ENCODE measurements at places on chromosomes 16 and 17.

DNA sequence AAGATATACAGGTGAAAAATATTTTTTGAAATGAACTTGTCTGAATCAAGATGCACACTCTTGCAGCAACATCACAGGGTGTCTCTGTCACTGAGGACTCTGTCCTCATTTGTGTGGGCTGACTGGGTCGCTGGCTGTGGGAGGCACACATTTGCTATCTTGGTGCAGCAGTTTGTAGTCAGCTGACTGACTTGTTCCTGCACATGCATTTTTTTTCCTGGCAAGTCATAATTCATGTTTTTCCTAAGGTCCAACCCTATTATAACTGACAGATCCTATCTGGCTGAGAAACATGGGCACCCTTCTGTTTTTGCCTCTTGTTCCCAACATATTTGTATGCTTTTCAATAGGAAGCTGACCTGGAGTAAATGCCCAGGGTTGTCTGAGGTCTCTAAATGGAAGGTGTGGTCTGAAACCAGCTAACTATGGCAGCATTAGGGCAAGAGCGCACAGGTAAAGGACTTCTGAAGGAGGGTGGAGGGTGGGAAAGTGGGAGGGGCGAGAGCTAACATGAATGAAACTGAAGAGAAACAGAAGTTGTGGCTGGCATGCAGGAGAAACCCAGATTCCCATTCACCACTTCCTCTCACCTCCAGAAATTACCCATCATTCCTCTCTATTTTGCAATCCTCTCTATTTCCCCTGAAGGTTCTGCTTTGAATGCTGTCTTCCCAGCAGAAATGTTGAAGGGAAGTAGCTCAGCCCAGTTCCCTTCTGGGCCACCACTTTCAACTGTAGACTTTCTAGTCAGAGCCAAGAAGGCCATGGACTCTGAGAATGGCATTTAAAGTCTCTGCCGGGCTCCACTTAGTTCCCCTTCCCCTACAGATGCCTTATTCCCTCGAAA, 166.1 kb downstream of the PRKCA start:
- peak; percentile 40 for DNase-seq

- DNase-seq, result no peak
These were observed 5.7 kb downstream of the PRSS53 start for GRCh38 chr16:31083081-31083480.

DNA sequence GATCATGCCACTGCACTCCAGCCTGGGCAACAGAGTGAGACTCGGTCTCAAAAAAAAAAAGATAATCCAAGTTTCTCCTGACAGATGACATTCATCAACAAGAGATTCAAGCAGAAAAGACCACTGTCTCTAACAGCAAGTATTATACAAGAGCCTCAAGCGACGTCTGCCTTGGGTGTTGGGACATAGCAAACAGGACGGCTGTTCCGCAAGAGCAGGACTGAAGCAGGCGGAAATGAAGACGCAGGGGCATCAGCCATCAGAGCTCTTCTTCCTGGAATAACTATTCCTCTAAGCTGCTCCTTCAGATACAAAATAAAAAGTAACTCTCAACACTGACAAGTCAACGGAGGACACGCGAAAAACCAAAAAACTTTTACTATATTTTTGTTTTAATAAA, 54.0 kb downstream of the ANKRD11 start:
- no peak for DNase-seq

GRCh38 chr16:86073763-86074493, 175.0 kb downstream of the IRF8 start:
- DNase-seq, result no peak

DNA sequence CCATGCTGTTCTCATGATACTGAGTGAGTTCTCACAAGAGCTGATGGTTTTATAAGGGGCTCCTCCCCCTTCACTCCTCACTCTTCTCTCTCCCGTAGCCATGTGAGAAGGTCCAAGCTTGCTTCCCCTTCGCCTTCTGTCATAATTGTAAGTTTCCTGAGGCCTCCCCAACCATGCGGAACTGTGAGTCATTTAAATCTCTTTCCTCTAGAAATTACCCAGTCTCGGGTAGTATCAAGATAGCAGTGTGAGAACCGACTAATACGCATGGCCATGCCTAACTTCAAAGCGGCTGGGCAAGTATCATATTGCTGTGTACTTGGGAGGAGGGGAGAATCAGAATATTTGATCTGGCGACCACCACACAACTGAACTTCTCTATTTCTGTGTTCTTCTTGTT, 88.3 kb downstream of the PRKCB start:
- DNase-seq, result no peak

DNA sequence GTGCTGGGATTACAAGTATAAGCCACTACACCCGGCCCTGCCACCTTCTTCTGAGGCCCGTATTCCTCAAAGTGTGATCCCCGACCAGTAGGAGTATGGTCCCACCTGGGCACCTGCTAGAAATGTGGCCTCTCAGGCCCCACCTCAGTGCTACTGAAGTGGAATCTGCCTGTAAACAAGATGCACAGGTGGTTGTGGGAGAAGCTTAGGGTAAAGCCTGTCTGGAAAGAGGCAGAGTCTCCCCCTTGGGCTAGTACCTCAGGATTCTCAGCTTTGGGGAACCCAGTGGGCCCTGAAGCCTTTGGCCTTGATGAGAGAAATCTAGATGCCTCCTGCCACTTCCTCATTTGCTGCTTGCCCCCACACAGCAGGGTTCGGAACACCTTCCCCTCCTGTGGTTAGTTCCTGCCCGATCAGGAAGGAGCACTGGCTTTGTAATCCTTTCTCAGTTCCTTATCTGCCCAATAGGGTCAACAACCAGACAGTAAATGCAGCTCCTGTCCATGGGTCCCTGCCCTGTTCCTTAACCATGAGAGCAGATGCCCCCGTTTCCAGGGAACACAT, 25.2 kb downstream of the TK2 start:
- no peak for DNase-seq

DNA sequence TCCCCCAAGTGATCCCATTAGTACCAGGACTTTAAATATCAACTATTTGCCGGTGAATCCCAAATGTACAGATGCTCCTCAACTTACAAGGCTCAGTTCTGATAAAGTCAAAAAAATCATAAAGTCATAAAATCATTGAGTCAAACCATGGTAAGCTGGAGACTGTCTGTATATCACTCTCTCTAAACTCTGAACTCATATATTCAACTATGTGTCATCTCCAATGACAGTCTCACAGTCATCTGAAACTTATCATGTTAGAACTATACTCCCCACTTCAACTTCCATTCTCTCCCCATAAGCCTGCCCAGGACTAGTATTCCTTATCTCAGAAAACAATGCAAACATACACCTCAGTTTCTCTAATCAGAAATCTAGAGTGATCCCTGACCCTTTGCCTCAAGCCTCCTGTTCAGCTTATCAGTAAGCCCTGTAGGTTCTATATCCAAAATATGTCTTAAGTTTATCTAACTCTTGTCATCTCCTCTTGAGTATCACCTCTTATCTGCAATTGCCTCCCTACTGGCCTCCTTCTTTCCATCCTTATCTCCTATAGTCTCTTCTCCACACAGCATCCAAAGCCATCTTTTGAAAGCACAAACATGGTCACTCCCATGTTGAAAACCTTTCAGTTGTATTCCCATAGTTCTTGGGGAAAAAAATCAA, 55.0 kb downstream of the SSH2 start:
- DNase-seq, result no peak

- peak; percentile 89 for DNase-seq
These were observed at the start of gene CDH11 for GRCh38 chr16:65121870-65122723. Gene CDH11 (minus strand): TSS chr16:65122063. CDS start chr16:65004869, 117,194 bp downstream.

GRCh38 chr16:67883872-67884261, 818 bp upstream of the NRN1L start:
- DNase-seq, result peak; percentile 56

GRCh38 chr17:44922136-44922535, 6.8 kb upstream of the GFAP start:
- DNase-seq, result no peak

DNA sequence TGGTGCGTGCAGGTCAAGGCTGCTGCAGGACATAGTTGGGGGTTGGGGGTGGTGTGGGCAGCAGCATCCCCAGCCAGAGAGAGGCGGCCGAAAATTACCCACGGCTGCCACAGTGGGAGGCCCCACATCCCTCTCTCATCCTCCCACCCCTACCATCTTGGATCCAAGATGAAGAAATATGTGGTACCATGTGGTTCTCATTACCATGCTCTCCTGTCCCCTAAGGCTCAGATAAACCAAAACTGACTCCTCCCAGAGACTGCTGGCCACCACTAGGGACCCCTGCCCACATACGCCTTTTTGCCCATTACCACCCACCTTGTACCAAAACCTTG, 120.4 kb downstream of the HIC1 start:
- no peak for DNase-seq

GRCh38 chr16:11201498-11202259, 54.3 kb downstream of the SOCS1 start:
- DNase-seq, result peak; percentile 82

DNA sequence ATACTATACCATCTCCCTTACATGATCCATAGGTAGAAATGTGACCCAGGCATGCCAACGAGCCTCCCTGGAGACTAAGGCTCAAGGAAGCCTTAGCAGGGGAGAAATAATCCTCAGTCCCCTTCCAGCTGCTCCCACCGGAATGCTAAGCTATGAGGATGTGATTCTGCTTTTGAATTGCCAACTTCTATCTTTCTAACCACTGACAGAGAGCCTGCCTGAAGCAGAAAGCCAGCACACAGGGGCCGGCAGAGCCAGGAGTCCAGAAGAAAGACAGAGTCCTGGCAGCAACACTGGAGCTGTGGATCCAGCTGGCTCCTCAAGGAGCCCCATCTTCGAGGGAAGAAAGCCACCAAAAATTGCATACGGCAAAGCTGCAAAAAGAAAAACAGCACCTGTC, 579.6 kb upstream of the CDH5 start:
- no peak for DNase-seq

GRCh38 chr17:40178660-40179059, 1.4 kb downstream of the RAPGEFL1 start:
- DNase-seq, result no peak

- DNase-seq, result peak; percentile 3
These were observed 7.2 kb downstream of the UBFD1 start for GRCh38 chr16:23564575-23565363.

GRCh38 chr17:56119191-56119590, 34.1 kb upstream of the ANKFN1 start:
- DNase-seq, result no peak
